H54 (cell line): ENCODE measurements at places on chromosomes 6 and 20.

DNA sequence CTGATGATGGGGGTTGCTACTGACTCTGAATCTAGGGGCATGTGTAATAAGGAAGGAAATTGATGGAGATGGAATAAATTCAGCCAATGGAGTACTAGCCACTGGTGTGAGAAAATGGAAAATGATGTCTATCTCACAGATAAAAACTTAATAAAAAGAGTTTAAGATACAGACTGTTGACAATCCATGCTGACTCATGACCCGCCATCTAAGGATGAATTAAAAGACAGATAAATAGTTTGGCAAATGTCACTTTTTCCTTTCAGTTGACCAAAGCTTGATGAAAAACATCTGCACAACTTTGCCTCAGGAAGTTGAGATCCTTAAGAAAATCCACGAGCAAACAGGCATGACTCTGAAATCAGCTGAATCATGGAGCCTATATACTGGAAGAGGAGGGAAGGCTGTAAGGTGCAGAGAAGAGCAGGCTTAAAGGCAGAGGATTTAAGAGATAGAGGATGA lies 82.6 kb upstream of the BMP5 start:
- no peak for DNase-seq

DNA sequence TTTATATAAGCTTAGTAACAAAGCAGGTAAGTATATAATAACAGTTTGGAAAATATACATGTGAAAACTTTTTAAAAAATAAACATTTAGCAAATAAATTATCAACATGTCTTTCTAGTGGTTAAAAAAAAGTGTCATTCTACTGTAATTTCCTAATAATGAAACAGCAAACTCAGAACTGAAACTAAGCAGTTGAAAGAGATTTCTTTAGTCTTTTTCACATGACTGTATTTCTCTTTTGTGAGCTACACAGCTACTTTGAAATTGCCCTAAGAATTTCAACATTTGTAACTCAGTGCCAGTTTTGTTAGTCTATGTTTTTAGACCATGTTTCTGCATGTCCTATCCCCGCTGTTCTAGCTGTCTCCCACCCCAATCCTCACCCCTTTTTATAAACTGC lies 28.4 kb upstream of the SDHAF4 start:
- no peak for DNase-seq

- no peak for DNase-seq
These were observed 146.7 kb upstream of the ID4 start for GRCh38 chr6:19690325-19691075.

DNA sequence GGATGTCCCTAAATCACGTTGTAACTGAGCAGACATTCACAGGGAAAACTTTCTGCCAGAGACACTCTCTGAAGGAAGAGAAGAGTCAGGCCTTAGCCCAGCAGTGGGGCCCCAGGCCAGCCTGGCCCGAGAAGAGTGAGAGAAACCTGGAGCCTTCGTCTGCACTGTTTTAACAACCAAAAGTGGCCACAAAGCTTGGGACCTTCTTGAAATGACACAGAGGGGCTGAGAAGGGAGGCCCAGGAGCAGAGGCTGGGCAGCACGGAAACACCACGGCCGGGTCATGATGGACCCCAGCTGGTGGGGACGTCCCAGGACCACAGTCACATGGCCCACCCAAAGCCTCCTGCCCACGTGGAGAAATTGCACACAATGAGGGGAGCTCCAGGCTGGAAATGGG lies 126.8 kb upstream of the THBS2 start:
- DNase-seq, result no peak

- no peak for DNase-seq
These were observed 381.8 kb downstream of the CDKAL1 start for GRCh38 chr6:20916086-20916485.

- DNase-seq, result no peak
These were observed 300.1 kb downstream of the SAMD5 start for GRCh38 chr6:147808640-147809039.

- no peak for DNase-seq
These were observed 71.4 kb downstream of the ADGB start for GRCh38 chr6:146670161-146670560.

GRCh38 chr20:36548006-36548315 lies 6.6 kb downstream of the MYL9 start:
- DNase-seq, result no peak

- DNase-seq, result no peak
These were observed 2.6 kb downstream of the TRAF3IP2 start for GRCh38 chr6:111603040-111603439.

- no peak for DNase-seq
These were observed 164.5 kb downstream of the UNC5CL start for GRCh38 chr6:40874495-40874894.

DNA sequence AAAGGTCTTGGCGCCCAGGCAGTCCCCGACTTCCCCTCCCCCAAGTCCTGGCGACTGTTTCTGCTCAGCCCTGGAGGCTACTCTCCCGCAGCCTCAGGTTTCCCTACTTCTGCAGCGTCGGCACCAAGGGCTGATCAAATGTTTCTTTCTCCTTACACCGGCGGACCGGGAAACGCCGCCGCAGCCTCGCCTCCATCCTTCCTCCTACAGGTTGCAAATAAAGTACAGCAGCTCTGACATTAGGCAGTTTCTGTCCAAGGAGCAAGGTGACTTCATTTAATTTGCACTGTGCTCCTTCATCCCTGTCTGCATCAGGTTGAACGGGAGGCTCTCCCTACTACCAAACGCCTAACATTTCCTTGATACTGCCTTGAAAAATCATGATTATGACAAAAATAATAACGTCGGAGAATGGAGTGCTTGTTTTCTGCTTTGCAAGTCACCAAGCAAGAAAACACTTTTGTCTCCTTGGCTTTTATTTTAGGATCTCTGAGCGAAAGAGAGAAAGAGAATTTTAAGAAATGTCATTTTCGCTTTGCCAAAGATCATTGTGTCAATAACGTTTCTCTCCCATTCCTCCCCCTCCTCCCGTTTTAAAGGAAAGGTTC lies 1.0 kb downstream of the CLIC5 start:
- DNase-seq, result no peak

DNA sequence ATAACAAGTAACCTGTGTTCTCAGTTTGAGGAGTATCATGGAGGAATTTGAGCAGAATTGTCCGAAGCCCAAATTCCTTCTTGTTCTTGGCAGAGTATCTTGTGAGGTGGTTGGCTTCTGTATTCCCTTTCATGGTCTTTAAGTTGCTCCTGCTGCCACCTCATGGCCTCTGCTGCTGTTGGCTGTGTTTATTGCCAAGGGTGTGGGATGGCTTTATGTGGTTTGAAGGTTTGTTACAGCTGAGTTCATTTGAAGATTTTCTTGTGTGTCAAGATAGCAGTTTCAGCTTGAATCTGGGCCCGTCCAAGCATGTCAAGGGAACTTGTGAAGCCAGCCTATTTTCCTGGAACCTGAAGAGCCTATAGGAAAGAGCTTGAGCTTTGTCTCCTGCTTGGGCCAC lies 20.2 kb upstream of the TTK start:
- DNase-seq, result no peak

GRCh38 chr20:4220756-4221155 lies 205.4 kb upstream of the RNF24 start:
- no peak for DNase-seq

DNA sequence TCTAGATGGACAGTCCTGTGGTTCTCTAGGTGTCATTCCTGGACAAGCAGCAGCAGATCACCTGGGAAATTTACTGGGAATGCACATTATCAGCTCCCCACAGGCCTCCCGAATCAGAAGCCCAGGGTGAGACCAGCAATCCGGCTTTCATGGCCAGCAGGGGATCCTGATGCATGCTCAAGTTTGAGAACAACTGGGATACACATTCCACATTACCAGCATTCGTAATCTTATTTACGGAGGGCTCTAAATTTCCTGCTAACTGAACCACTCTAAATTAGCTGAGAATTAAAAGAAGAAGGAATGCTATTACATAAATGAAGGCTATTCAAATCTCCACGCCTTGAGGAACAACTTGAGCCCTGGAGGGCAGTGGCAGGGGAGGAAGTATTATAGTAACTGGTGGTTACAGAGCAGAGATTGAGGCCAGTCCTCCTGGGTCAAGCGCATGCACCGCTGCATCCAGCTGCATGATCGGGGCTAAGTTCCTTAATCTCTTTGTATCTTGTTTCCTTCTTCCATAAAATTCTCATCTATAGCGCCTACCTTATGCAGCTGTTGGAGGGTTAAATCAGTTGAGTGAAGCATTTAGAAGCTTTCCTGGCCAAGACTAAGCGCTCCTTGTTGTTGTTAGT lies 403.7 kb downstream of the CDH26 start:
- no peak for DNase-seq

GRCh38 chr6:106666282-106667021 lies 37.1 kb downstream of the QRSL1 start:
- DNase-seq, result no peak

DNA sequence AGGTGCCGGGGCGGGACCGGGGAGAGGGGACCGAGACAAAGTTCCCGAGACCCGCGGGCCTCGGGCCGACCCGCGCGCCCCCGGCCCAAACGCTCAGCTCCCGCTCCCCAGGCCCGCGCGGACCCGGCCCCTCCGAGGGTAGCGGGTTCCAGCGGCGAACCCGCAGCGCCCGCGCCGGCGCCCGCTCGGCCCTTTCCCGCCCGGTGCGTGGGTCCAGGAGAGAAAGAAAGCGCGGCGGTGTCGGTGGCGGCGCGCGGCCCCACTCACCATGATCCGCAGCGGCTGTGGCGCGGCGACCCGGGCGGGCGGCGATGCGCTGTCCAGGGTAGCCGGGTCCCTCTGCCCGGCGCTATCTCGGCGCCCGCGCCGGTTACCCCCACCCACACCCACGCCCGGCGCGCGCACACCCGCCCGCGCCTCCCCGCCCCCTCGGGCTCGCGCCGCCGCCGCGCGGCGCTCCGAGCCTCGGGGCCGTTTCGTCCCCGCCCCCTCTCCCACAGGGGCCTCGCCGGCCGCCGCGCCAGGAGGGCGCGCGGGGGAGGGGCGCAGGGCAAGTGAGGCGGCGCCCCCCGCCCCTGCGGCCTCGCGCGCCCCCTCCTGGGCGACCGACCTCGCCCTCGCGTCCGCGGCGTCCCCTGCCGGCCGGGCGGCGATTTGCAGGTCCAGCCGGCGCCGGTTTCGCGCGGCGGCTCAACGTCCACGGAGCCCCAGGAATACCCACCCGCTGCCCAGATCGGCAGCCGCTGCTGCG lies at the start of gene ELOVL2:
Gene ELOVL2, minus strand, starts transcription at position 345 of the 751 bp plus-strand sequence. Its CDS starts 75 bp downstream, at position 270.
- peak; percentile 63 for DNase-seq

GRCh38 chr6:88780714-88781389 lies 182.6 kb downstream of the RNGTT start:
- DNase-seq, result peak; percentile 1

- DNase-seq, result no peak
These were observed 142.3 kb upstream of the CARMIL1 start for GRCh38 chr6:25136854-25137253.

- DNase-seq, result no peak
These were observed 3.9 kb downstream of the ATXN1 start for GRCh38 chr6:16757332-16757731.

- DNase-seq, result no peak
These were observed 78.1 kb upstream of the CD93 start for GRCh38 chr20:23164176-23164601.

DNA sequence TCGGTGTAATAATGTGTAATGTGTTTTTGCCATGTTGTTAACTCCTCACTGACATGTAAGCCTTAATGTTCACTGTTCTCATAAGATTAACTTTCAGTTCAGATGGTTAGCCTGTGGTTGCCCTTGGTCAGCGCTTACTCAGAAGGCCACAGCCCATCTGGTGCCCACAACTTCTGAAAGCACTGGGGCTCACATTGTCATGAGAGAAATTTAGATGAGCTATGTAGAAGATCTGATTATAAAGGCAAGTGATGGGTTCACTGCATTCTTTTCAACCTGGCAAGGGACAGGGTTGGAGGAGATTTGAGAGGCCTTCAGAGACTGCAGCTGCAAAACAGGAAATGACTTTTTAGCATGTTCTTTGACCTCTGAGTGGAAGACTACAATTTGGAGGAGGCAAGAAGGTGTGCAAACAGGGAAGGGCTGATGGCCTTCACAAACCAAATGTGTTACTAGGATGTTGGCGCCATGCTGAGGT lies 242.3 kb upstream of the SUPT3H start:
- no peak for DNase-seq

DNA sequence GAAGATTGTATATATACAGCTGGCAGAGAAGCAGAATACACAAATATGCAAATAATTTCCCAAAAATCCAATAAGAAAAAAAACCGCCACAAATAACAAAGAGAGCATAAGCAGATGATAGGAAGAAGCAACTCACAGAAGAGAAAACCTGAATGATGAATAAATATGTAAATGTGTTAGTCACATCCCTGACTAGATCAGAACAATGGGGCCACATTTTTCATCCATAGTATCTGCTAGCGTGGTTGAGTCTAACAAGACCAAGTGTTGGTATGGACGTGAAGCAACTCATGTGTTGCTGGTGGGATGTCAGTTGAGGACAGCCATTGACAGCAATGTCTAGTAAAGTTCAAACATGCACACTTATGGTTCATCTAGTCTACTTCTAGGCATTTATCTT lies 3.9 kb upstream of the SLC22A3 start:
- DNase-seq, result no peak

DNA sequence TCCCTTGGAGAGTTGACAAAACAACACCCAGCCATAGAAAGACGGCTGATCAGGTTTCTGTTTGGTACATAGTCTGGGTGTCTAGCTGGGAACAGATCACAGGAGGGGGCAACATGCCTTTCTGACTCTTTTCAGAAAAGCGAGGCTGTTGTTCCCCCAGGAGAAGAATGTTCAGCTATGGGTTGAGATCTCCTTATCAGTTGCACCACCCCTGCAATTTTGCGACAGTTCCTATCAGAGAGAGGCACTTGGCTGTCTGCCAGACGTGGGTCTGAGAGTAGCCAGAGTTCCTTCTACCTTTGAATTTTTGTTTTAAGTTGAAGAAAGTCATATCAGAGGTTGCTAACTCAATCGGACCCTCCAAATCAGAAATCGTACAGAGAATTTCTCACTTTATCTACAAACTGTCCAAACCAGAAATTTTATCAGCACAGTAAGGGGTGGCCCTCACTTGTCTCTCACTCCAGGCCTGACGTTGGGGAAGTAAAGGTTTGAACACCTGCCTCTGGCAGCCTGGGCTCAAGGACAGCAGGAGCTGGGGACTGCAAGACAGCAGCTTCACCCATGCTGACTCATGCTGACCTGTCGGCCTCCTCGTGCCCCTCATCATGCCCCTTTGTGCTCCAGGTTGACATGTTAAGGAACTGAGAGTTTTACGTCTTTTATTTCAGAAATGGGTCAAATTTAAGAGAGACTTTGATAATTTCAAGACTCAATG lies 42.3 kb downstream of the TMC2 start:
- DNase-seq, result no peak

GRCh38 chr6:83597051-83597450 lies 84.7 kb downstream of the PRSS35 start:
- no peak for DNase-seq

- DNase-seq, result peak; percentile 6
These were observed 706 bp upstream of the SNX14 start for GRCh38 chr6:85594197-85594930.

GRCh38 chr20:25253606-25254275 lies 5.9 kb downstream of the PYGB start:
- DNase-seq, result no peak

DNA sequence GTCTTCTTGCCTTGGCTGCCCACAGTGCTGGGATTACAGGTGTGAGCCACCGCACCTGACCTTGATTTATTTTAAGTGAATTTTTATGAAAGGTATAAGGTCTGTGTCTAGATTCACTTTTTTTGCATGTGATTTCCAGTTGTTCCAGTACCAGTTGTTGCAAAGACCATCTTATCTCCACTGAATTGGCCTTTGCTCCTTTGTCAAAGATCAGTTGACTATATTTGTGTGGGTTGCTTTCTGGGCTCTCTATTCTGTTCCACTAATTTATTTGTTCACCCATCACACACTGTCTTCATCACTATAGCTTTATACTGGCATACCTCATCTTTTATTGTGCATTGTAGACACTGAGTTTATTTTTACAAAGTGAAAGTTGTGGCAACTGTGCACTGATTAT lies 56.3 kb downstream of the ANKS1A start:
- DNase-seq, result no peak

- DNase-seq, result no peak
These were observed 88.1 kb upstream of the ZFP64 start for GRCh38 chr20:52279706-52280105.
